Osteoblast (primary cell): ENCODE measurements at places on chromosomes 2 and 18.

DNA sequence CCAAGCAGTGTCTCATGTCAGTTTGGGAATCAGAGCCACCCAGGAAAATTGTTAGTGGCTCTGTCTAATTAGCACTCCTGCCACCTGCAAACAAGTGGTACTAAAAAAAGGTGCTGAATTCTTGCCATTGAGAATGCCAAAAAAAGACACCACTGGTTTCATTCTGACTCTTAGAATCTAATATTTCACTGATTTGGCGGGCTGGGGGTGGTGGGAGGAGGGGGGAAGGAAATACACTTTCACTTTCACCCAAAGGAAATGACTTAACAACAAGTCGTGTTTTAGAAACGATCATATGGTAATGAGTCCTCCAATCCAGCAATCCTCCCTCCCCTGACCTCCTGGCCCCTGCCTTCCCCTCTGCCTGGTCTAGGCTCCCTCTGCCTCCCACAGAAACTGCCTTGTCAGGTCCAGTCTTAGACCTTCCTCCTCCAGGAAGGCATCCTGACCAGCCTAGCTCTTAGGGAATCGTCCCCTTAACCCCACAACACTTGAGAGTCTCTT, 4.4 kb upstream of the KLHL29 start:
- no peak for DNase-seq

- no peak for DNase-seq
These were observed 46.4 kb upstream of the IL1RL1 start for GRCh38 chr2:102264952-102265351.

GRCh38 chr2:127893033-127893432, 7.3 kb upstream of the AMMECR1L start:
- DNase-seq = no peak

GRCh38 chr18:58208207-58208932, 164.3 kb downstream of the NEDD4L start:
- DNase-seq = no peak

GRCh38 chr2:137638932-137639331, 325.3 kb upstream of the HNMT start:
- no peak for DNase-seq

GRCh38 chr2:64390586-64390985, 63.4 kb upstream of the LGALSL start:
- DNase-seq = no peak

DNA sequence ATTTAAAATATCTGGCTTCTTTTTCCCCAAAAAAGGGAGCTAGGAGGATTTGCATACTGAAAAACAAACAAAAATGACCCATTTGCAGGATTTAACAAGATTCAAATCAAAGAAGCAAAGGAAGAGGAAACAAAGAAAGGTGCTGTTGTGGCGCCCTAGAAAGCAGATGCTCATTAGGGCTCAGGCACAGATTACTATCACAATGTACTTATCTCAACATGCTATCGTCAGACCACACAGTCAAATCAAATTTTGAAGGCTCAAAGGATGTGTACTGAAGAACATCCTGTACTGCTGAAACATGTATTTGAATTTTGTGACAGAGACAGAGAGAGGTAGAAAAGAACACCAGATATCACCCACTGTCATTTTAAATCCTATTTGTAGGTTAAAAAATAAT, 10.9 kb downstream of the RBMS1 start:
- DNase-seq = no peak

DNA sequence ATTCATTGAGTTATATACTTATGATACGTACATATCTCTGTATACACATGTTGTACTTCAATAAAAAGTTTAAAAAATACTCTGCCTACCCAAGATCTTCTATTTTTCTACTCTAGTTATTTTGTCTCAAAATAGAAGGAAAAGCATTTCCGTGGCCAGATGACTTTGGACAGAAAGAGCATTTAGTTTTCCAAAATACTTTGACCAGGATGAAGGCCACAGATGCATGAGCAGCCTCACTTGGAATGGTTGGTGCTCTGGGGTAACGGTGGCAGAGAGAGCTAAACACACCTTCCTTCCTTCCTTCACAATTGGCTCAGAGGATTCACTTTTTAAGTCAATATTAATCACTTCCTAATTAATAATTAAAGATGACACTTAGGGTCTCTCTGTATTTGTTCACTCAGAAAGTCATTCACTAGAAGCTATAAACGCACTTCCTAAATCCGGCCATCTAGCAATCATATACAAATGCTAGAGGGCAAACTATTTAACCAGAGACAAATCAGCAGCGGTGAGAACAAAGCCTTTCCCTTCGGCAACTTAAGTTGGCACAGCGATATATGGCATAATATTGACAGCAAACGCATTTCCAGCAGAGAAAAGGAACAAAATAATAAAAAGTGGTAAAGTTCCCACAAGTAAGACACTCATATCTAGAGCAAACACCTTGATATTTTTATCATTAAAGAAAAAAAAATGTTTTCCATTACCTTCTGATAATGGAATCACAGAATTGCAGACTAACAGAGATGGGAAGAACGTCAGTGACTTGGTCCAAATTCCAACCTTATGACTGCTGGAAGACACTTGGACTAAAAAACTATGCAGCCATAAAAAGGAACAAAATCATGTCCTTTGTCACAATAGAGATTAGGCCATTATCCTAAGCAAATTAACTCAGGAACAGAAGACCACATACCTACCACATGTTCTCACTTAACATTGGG, 55.9 kb upstream of the NARS1 start:
- no peak for DNase-seq

- no peak for DNase-seq
These were observed 76.7 kb downstream of the FHOD3 start for GRCh38 chr18:36374262-36374661.

- DNase-seq = peak; percentile 68
These were observed 85.9 kb downstream of the MTCL1 start for GRCh38 chr18:8791171-8791651.

- no peak for DNase-seq
These were observed 14.5 kb upstream of the ADI1 start for GRCh38 chr2:3533836-3534235.

GRCh38 chr2:1153920-1154319, 203.3 kb downstream of the SNTG2 start:
- DNase-seq = no peak

- peak; percentile 84 for DNase-seq
These were observed 13.7 kb downstream of the WNT10A start for GRCh38 chr2:218894151-218894879.

DNA sequence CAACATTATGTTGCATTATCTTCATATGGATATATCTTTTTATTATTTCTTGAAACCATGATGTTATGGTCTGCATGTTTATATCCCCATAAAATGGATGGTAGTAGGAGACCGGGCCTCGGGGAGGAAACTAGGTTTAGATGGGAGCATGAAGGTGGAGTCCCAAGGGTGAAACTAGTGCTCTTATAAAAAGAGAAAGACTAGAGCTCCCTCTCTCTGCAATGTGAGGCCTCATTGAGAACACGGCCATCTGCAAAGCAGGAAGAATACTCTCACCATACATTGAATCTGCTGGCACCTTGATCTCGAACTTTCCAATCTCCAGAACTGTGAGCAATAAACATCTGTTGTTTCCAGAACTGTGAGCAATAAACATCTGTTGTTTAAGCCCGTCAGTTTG, 64.0 kb downstream of the NXPH2 start:
- DNase-seq = no peak
